ENCODE measurements at places on chromosomes 1 and 21.

GRCh38 chr1:1306661-1307260 lies 969 bp downstream of the ACAP3 start:
- DNase-seq = no peak

GRCh38 chr1:22674410-22674749 lies 21.3 kb downstream of the C1QB start:
- no peak for DNase-seq

GRCh38 chr1:228004856-228005462 lies 1.8 kb upstream of the WNT3A start:
- no peak for DNase-seq

DNA sequence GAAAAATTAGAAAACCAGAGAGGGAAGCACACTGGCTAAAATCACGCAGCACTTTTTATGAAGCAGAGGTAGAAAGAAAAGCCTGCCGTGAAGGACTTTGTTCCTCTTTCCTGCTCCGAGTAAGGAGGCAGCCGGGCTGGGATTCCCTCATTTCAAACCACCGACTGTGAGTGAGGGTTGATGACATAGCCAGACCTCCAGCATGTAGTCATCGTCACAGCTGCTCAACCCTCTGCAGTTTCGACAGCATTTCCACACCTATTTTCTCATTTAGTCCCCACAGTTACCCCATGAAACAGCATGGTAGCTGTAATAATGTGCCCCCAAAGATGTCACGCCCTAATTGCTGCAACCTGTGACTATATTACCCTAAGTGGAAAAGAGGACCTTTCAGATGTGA lies 35.3 kb downstream of the FCRL5 start:
- DNase-seq = no peak
